Left kidney (tissue), 8 donors: ENCODE measurements at places on chromosomes 6 and 20. TPM values are rescaled to one million over a fixed set of nuclear protein-coding genes. Genes with fewer than 3 reads are reported as not detected.

KHDC1L gene
- polyA plus RNA-seq = 0.62 TPM

FBXO30 gene
- polyA plus RNA-seq = 13.0 TPM

CCN2 gene
- 243 TPM for polyA plus RNA-seq

- no peak for DNase-seq
These were observed 125.8 kb downstream of the DLL1 start for GRCh38 chr6:170165085-170165470.

DNA sequence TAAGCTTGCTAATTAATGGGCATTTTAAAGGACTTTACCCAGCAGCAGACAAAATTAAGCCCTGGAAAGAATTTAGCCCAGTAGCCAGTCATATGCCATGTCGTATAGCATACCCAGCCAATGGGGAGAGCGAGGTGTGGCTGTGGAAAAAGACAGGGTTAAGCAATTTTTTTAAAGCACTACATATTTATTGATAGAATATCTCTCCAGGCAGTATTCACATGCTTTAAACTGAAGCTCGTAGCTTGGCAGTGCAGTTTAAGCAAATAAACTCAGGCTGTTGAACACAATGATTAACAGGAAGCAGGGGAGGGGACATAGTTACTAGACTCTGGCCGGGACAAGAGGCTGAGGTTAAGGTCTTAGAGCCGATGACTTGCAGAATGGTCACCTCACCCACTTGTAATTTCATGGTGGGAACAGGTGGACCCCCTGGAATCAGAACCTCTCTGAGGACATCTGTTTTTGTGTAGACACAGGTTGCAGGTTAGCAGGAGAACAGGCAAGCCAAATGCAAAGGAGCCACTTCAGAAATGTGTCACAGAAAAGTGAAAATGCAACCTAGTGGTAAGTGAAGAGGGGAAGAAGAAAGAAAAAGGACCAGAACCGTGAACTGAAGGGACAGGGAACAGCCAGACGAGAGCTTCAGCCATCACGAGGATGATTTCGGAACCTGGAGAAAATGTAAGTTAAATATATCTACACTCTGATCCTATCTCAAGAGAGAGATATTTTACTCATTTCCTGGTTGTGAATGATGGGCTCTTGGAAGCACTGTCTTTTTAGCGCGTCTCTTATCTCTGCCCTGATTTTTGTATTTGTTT lies 7.2 kb downstream of the GCNT2 start:
- DNase-seq = no peak
